ENCODE measurements at places on chromosomes 1 and 21.

GRCh38 chr1:76029331-76029730 lies 45.2 kb upstream of the ST6GALNAC3 start:
- no peak for DNase-seq

GRCh38 chr1:86324130-86324822 lies 71.8 kb downstream of the ODF2L start:
- no peak for DNase-seq

DNA sequence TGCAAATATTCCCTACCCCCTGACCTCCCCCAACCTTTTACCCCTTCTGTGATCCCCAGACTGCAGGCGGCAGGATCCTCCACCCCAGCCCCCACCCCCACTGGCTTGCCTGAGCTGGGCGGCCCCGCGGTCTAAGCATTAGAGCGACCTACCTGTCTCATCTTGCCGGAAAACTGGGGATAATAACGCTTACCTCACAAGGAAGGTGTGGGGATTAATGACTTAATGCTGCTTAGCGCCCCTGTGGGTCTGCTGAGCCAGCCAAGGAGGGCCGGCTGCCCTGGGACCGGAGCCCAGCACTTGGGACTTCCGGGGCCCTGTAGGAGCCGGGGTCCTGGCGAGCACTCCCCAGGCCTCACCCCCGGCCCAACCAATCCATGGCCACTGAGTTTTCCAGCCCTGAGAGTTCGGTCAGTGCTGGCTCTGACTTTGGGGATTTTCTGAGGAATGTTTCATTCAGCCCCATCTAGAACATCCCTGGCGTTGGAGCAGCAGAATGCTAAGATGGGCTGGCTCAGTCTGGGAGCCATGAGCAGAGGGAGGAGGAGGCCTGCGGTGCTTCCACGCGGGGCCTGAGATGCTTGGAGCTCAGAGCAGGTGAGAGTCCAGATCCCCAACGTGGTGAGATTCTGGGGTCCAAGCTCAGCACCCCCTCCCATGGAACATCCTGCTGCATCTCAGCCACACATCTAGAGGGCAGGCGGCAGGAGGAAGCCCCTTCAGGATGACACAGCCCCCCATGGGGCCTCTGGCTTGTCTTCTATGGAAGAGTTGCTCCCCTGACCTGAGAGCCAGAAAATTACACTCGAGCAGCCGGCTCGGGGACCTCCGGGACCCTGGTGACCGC lies 97.9 kb downstream of the RIPK4 start:
- DNase-seq: no peak

DNA sequence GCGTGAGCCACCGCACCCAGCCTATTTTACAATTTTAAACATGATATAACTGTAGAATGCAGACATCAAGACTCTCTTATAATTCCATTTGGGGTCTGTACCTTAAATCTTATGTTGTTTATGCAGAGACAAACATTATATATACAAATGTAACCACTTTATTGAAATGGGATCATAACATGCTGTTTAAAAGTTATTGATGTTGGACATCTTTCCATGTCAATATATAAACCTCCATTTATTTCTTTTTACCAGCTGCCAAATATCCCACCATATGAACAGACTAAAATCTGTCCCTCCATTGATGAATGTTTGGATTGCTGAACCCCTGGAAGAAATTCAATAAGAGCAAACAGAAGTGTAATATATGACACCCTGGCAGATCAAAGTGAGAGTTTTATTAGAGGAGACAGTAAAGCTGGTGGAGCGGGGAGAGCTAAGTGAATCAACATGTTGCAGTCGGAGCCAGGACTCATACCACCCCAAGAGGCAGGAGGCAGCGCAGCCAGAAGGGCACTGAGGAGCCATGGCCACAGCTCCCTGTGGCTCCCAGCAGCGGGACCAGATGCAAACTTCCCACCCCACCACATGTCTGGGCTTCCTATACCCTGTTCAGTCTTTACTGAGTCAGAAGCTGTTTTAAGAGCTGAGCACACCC lies 4.7 kb upstream of the PCSK9 start:
- DNase-seq: no peak
